ENCODE measurements at places on chromosomes 1 and 21.

DNA sequence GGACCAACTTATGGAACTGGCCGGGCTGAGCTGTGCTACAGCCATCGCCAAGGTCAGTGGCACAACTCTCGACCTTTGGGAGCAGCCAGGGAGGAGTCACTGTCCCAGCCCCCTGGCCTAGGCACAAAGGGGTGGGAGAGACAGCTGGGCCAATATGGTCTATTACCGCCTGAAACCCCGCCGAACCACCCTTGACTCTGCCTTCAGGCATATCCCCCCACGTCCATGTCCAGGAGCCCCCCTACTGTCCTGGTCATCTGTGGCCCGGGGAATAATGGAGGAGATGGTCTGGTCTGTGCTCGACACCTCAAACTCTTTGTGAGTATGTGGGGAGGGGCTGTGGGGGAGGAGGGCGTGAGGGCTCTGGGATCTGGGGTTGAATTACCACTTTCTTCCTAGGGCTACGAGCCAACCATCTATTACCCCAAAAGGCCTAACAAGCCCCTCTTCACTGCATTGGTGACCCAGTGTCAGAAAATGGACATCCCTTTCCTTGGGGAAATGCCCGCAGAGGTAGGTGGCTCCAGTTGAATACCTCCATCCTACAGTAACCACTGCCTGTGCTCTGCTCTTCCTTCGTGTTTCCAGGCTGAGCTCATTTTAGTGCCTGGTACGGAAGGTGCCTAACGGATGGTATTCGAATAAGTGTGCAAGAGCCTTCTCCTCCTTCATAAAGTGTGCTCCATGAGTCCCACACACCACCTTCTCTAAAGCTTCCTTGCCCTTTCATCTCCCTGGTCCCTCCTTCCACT, 758 bp downstream of the NAXE start:
- DNase-seq = peak; percentile 21

DNA sequence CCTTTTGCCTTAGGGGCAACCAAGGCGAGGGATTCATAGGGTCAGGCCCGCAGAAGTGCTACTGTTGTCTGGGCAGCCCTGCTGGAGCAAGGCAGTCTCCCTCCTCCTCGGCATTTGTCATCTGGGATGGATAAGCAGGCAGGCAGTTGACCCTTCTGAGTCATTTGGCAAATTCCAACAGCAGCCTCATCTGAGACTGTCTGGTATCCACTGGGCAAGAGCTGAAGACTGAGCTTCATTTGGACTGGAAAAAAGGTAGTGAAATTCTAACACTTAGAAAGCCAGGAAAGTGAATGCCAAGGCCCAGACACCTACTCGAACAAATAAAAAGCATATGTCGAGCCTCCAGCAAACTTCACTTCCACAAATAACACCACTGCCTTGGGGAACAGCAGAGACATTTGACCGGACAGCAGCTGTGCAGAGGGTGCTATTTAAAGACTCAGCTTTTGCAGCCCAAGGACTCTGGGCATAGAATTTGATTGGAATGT, 4.0 kb upstream of the ZBTB40 start:
- no peak for DNase-seq

DNA sequence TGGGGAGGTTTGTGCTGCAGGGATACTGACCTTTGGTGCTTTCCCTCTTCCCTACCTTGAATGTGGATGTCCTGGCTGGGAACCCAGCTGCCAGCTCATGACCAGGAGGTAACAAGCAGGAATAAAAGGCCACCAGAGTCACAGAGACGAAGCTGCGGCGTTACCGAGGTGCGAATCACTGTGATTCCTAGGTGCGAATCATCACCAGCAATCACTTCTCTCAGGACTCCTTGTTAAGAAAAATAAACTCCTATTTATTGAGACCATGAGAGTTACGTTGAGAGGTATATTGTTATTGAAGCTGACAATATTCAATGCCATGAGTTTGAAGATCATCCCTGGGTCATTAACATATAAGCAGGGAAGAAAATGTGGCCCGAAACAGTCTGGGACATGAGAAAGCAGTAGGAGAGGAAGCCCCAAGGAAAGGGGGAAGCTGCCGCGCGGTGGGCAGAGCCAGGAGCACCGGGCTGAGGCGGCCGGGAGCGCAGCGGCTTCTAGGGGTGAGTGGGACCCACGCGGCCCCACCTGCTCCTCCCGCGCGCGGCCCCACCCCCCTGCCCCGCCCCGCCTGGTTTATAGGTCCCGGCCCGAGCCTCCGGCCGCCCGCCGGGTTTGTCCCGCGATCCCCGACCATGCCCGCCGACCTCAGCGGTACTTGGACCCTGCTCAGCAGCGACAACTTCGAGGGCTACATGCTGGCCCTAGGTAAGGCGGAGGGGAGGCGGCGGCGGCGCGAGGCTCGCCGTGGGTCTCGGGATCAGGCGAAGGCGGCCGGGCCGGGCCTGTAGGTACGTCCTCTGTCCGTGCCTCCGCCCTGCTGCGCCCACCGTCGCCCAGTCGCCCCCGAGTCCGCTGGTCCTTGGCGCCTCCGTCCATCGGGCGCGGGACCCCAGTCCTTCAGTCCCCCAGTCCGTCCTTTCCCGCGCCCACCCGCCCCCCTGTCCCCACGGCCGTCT, at the start of gene RBP7:
Gene RBP7, plus strand, starts transcription at position 605 of the 959 bp plus-strand sequence. Its CDS starts 31 bp downstream, at position 636.
- DNase-seq = no peak

DNA sequence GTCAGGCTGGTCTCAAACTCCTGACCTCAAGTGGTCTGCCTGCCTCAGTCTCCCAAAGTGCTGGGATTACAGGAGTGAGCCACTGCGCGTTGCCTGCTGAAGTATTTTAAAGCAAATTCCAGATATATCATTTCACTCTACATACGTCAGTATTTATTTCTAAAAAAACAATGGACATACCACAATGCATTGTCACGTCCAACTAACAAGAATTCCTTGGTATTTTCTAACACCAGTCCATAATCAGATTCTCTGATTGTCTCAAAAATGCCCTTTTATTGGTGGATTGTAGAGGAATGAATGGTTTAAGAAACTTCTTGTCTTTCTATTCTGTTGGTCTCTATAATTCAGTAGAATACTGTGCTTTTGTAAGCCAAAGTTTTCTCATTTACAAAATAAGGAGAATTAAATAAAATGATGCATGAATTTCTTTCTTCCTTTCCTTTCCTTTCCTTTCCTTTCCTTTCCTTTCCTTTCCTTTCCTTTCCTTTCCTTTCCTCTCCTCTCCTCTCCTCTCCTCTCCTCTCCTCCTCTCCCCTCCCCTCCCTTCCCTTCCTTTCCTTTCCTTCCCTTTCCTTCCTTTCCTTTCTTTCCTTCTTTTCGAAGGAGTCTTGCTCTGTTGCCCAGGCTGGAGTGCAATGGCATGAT, 55.8 kb downstream of the VPS13D start:
- no peak for DNase-seq

DNA sequence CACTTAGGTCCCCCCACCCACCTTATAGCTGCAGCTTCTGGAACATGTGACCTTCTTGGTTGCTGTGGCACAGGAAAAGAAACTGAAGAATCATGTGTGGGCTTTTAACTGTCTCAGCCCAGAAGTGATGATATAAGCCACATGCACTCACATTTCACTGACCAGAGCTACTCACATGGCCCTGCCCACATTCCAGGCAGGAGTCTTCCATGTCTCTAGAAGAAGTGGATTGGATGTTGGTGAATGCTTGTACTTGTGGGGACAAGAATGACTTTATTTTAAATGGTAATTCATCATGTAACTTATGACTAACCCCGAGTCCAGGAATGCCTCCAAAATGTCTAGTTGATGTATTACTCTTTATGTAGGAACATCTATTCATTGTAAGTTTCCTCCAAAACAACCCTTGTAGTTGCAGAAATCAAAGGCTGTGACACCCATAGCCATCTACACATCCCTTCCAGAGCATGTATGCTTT, 15.8 kb upstream of the CAMK1G start:
- no peak for DNase-seq

DNA sequence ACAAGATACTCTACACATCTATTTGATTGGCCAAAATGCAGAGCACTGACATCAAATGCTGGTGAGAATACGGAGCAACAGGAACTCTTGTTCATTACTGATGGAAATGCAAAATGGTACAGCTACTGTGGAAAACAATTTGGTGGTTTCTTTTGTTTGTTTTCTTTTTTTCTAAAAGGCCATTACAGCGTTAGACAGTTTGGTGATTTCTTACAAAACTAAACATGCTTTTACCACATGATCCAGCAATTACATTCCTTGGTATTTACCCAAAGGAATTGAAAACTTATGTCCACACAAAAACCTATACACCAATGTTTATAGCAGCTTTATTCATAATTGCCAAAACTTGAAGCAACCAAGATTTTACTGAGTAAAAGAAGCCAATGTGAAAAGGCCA, 66.4 kb upstream of the FBXO28 start:
- no peak for DNase-seq

GRCh38 chr1:236348071-236348470, 46.0 kb upstream of the EDARADD start:
- DNase-seq = no peak

DNA sequence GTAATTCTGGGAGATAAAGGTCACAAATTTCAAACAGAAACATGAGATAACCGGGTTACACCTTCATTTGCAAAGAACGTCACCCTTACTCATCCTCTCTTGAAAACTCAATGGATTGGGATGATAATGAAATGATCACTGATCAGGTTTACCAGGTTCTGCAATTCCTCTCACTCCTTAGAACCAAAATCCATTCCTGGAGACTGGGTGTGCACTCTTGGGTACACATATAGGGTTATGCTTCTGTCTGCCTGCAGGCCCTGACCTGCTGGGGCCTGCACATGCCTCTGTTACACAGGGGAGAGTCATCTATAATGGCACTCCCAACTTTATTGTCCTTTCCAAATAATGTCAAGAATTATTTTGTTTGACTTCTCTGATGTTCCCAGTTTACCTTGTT, 8.3 kb downstream of the SUSD4 start:
- no peak for DNase-seq

DNA sequence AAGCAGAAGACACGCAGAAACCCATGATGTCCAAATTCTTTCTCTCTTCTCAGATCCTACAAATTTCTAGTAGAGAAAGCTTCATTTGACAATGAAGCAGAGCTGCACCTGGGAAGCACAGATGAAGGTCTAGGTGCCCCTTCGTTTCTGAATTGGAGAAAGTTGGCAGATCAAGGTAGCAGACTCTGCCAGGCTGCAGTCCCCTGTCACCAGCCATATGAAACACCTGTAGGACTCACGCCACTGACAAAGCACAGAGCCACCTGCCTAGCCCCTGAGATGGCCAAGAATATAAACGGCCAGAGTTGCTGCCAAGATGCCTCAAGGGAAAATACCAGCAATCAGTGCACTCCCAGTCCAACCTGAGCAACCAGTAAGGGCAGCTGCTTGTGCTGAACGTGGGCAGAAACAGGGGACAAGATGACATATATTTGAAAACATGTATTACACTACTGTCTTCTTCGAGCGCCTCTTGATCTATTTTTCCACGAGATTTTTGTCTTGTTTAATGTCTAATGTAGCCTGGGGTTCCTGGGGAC, 20.6 kb upstream of the PLEKHA6 start:
- DNase-seq = no peak

DNA sequence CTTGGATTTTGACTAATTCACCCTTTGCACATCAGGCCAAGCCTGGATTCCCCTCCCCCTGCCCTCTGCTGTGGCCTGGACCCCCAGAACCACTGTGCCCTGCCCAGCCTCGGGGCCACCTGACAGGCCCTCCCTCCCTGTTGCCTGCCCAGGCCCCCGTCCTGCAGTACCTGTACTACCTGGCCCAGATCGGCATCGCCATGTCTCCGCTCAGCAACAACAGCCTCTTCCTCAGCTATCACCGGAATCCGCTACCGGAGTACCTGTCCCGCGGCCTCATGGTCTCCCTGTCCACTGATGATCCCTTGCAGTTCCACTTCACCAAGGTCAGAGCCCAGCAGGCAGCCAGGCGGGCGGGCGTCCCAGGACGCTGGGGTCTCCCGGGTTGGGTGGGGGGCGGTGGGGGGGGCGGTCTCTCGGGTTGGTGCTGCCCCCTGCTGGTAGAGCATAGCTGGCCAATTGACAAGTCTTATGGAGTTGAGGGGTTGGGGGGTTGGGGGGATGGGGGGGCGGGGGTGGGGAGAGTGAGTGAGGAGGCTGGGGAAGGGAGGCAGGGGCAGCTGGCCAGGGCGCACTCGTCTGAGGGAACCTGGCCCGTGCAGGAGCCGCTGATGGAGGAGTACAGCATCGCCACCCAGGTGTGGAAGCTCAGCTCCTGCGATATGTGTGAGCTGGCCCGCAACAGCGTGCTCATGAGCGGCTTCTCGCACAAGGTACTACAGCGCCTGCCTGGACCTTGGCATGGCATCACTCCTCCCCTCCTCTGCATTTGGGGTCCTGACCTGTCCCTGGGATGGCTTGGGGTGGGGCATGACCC, 10.7 kb downstream of the AMPD2 start:
- no peak for DNase-seq

- no peak for DNase-seq
Measured at GRCh38 chr1:95558791-95559190, 324.8 kb downstream of the RWDD3 start.

DNA sequence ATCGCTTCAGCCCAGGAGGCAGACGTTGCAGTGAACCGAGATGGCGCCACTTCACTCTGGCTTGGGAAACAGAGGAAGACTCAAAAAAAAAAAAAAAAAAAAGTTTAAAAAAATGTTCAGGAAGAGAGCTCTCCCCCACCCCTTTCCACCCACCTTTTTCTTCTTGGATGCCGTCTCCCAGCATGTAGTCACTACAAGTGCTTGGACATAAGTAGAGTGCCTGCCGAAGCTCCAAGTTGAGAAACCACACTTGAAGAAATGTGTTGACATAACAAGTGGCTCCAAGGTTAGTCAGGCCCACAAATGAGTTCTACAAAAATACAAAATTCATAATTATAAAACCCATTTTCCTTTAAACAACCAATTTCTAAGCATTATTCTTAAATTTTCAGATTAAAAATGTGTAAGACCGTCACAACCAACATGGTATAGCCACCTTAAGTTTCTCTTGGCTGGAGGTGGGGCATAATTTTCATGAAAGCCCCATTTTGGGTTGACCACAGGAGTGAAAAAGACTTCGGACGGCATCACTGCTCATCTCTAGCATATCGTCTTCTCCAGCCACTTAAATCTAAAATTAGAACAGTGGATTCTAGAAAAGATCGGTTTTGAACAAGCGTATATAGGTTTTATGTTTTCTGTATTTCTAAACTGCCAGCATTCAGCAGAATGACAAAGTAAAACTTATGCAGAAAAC, 26.4 kb downstream of the USP48 start:
- no peak for DNase-seq

GRCh38 chr1:119101563-119101962, 38.9 kb downstream of the WARS2 start:
- no peak for DNase-seq

DNA sequence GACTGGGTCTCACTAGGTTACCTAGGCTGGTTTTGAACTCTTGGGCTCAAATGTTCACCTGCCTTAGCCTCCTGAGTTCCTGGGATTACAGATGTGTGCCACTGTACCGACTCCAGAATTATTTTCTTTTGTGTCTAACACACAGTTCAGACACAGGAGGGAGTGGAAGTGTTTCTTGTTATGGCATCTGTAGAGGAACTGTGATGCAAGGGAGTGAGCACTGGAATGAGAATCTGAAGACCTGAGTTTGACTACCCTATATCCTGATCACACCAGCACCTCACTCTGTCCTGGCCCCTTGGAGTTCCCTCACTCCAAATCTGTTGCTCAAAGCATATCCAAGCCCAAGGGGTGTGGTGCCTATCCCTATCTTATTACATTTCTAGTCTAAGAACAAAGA, 15.2 kb downstream of the OPTC start:
- DNase-seq = no peak

GRCh38 chr1:209651138-209651587, 1.1 kb downstream of the LAMB3 start:
- DNase-seq = no peak

GRCh38 chr1:47738560-47739182, 258.5 kb downstream of the TRABD2B start:
- no peak for DNase-seq

- no peak for DNase-seq
Measured at GRCh38 chr1:246591504-246591903, 25.2 kb downstream of the CNST start.
